ENCODE measurements at places on chromosomes 1 and 21.

GRCh38 chr1:34850382-34850781, 9.2 kb downstream of the SMIM12 start:
- DNase-seq: no peak

DNA sequence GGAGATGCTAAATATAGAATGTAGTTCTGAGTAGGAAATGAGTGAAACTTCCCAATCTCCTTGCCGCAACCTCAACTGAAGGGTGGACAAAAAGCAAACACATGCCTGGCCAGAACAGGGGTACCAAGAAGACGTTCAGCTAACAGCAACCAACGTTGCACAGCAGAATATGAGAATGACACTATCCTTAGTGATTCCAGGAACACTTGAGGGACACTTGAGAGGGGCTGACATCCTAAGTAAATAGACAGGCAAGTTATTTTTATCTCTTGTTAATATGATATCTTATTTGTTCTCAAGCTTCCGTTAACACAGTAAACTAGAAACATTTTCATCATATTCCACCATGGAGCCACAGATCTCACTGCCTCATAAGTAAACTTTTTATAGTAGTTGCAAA, 908 bp downstream of the KRTAP19-1 start:
- DNase-seq: no peak

DNA sequence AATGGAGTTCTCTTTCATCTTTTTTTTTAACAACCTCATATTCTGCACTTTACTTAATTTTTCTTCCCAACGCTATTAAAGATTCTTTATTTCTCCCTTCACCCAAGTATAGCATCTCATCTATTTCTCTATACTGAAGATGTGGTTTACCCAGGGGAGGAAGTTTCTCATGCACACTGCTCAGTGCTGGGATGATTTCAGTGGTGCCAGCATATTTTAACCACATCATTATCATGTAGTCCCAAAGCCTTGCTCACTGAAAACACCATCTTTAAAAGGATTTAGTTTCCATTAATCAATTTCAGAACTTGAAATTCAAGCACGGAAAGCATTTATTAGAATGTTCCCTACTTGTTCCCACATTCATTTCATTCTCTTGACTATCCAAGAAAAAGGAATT, 725.7 kb downstream of the USP25 start:
- DNase-seq: no peak

DNA sequence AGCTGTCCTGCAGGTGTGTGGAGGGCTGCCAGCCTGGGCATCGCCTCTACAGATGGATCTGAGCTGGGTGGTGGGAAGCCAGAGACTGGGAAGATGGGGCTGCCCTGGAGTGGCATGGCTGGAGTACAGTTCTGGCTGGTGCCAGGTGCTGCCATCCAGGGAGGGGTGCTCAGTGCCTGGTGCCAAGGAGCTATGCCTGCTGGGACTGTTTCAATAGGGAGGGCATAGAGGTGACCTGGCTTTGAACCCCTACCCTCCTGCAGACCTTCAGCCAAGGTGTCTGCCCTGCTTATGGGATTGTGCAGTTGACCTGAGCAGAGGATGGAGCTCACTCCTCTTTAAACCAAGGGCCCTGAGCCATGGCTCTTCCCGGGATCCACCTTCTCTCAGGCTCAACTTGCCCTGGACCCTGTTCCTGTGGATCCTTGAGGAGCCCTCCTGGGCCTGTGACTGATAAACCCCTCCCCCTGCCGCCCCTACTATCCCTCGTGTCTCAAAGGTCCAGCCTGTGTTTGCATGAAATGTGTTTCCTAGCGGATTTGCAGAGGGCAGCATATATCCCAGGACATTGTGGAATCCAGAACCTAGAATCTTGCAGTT, 48.7 kb downstream of the PTPRU start:
- no peak for DNase-seq

- peak; percentile 11 for DNase-seq
These were observed 28.5 kb upstream of the SELENON start for GRCh38 chr1:25771221-25772114.

DNA sequence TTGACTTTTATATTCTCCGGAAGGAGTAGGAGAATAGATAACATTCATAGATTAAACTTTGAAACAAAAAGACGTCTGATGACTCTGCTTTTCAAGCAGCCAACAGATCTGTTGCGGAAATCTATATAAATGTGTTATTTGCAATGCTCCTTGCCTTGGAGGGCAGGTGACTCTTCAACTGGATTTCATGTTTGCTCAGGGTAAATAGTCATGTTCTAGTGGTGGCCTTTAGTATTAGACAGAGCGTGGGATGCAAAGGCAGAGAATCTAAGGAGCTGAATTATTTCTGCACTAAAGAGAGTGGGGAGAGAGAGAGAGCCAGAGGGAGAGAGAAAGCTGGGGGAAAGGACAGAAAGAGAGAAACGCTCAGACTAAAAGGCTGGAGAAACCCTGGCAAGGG, 454.3 kb downstream of the AJAP1 start:
- DNase-seq: no peak

DNA sequence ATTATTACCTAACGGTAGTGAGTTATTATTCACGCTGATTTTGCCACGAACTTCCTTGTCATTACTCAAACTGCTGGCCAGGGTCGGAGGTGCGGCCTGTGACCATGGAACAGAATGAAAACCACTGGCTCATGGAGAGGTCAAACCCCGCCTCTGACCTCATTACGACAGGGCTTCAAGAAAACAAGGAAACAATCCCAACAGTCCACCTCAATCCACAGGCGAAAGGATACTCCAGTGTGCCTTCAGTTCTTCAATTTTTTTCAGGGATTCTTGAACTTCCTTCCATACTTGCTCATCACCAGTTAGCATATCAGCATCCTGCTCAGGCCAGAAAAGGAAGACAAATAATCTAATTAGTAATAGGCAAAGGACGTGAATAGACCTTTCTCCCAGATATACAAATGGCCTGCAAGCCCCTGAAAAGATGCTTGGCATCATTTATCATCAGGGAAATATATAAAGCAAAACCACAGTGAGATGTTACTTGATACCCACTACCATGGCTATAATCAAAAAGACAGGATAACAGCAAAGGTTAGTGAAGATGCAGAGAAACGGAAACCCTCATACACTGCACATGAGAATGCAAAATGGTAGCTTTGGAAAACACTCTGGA, 643.4 kb downstream of the SMYD3 start:
- DNase-seq: no peak

- DNase-seq: no peak
These were observed 69.4 kb downstream of the HIVEP3 start for GRCh38 chr1:41849211-41849759.

- no peak for DNase-seq
These were observed 93.4 kb upstream of the CASZ1 start for GRCh38 chr1:10889650-10890353.

- no peak for DNase-seq
These were observed 3.8 kb downstream of the COLGALT2 start for GRCh38 chr1:184033711-184034167.

DNA sequence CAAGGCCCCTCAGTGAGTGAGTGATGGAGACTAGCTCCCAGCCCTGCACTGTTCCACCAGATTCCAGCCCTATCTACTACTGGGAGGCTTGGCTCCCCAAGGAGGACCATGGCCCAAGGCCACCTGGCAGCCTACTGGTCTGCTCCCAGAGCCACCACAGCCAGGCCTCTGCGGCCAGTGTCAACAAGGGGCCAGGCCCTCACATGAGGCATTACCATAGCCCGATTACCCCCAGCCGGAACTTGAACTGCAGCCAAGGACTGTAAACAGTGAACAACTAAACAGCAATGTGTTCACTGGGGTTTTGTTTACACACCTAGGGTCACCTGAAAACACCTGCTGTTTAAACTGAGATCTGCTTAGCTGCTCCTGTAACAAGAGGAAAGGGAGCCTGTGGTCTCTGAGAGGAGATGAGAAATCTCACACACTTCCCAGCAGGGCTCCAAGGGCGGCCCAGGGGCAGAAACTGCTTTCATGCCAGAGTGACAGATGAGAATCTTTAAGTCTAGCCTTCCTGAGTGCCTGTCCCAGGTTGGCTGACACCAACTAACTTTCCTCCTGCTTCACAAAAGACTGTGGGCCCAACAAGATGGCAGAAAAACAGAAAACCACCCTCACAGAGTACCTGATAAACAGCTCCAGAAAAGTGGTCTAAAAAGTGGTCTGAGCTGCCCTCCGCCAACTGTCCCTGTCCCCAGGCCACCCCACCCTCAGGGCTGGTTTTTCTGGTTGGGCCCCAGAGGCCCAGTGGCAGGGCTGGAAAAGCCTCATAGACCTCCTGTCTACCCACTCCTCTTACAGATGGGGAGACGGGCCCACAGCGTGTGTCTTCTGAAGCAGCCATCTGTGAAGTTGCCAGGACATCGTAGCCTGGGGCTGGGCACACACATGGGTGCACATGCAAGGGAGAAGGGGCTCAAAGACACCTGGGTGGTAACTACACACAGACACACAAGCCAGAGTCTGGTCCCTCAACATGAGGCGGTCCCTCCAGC, 28.8 kb downstream of the MEF2D start:
- DNase-seq: no peak

- DNase-seq: no peak
These were observed 94.2 kb upstream of the DMRTA2 start for GRCh38 chr1:50517488-50517887.

DNA sequence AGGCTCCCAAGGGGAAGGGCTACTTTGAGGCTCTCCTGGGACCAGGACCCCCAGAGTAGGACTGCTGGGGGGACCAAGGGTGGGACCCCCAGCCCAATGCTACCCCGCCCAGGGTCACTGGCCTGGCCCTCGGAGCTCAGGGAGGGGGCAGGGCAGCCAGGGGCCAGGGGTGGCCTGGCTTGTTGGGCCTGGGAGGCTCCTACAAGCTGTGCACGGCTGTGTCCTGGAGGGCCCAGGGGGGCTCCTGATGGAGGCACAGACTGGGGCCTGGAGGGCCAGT, 2.2 kb downstream of the HES4 start:
- no peak for DNase-seq
